ENCODE measurements at places on chromosomes 6 and 20.

DNA sequence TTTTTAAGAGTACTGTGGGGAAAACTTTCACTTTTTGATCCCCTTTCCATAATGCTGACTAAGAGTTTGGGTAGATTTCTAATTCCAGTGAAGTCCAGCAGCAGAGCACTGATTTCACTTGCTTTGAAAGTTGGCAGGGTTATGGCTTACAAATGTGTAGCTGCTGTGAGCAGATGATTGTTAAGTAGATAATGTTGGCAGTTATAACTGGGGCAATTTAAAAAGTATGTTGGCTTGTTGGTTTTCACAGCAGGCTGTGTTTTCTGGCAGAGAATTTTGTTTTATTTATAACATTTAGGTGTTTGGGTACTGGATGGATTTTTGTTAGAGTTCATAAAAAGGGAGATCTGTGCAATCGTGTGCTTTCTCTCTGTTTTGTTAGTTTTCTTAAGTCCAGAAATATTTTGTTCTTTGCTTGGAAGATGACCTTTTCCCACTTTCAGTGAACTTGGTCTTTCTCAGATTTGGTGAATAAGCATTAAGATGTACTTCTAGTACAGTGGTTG is 31.4 kb downstream of the AFDN start:
- peak; percentile 83 for DNase-seq

- no peak for DNase-seq
These were observed 5.0 kb downstream of the SEMG1 start for GRCh38 chr20:45211569-45212474.

- peak; percentile 20 for DNase-seq
These were observed 2.8 kb upstream of the MC3R start for GRCh38 chr20:56245761-56246160.

DNA sequence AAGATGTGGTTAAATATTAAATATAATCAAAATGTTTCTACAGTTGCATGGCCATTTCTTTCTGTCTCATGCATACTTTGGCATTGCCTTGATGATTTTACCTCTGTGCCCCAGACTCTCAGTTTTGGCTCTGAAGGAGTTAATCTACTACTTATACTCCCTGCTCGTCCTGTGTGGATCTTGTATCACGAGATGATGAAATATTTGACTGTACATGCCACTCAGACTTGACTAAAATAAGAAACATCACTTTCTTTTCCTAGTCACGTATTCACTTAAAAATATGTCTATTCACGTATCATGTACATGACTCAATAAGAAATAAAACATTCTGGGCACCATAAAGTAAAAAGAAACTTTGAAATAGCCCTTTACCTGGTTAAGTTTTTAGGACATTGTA is 397.7 kb downstream of the RFPL4B start:
- no peak for DNase-seq

- DNase-seq, result no peak
These were observed 158.0 kb upstream of the BMP5 start for GRCh38 chr6:56033401-56033800.

- DNase-seq, result no peak
These were observed 1.0 kb upstream of the XRN2 start for GRCh38 chr20:21301940-21302663.

GRCh38 chr6:160933256-160933655 is 58.3 kb upstream of the MAP3K4 start:
- DNase-seq, result no peak

GRCh38 chr20:35975576-35976373 is 7.4 kb downstream of the CNBD2 start:
- DNase-seq, result no peak

DNA sequence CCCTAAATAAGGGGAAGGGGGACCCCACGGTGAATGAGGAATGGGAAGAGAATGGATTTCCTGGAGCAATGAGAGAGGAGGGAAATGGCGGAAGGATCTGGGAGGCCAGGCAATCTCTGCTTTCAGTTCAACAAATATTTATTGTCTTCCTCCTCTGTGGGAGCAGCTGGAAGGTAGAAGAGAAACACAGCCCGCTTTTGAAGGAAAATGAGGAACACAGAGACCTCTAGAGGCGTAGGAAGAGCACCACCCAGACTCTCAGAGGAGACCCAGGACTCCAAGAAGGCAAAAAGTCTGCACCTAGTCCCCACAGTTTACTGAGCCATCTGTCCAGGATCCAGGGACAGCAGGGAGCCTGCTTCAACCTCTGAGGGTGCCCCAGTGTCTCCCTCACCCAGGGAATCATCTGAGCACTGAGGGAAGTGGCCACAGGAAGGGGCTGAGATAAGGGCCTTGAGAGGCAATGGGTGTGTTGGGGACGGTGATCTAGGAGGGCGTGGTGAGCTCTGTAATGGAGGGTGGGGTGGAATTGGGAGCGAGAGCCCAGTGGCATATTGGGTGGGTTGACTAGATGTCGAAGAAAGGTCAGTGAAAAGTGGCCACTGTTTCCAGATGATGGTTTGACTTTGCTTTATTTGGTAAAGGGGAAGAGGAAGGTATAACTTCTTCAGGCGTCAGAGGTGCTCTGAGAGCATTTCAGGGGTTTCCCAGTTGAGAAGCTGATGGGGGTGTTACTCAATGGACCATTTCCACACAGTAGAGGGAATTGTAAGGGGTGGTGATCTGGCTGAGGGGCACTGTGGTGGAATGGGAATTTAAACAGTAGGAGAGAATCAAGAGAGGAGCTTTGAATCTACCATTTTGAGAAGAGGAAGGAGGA is 610 bp downstream of the PSORS1C1 start:
- peak; percentile 69 for DNase-seq

- DNase-seq, result no peak
These were observed 28.9 kb downstream of the STX11 start for GRCh38 chr6:144179237-144179636.

GRCh38 chr20:17956099-17956685 is 12.4 kb downstream of the SNX5 start:
- DNase-seq, result no peak
